ENCODE measurements at places on chromosomes 3 and 15. TPM values are rescaled to one million over a fixed set of nuclear protein-coding genes. Genes with fewer than 3 reads are reported as not detected.

Gene PLA1A
- not detected for polyA plus RNA-seq

Gene CDHR4
- not detected for polyA plus RNA-seq

DNA sequence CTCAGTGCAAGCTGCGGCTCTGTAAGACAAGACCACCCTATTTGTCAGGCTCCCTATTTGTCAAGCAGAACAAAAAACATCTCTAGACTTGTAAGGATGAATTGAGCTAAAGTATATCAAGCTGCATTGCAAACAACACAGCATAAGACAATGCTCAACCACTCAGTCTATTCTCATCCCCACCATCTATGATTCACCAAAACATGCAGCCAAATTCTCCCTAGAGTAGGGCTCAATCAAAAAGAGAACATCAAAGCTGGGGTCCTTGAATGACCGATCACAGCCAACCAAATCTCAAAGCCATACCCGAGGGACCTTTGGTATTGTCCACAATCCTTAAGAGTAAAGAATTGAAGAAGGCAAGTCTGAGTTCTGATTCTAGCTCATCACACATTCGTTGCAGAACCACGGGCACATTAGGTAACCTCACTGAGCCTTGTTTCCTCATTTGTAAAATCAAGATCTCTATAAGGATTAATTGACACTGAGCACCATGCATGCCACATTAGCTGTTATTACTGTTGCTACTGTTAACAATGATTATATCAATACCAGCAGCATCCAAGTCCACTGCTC, 31.2 kb downstream of the RFTN1 start:
- DNase-seq: no peak

DNA sequence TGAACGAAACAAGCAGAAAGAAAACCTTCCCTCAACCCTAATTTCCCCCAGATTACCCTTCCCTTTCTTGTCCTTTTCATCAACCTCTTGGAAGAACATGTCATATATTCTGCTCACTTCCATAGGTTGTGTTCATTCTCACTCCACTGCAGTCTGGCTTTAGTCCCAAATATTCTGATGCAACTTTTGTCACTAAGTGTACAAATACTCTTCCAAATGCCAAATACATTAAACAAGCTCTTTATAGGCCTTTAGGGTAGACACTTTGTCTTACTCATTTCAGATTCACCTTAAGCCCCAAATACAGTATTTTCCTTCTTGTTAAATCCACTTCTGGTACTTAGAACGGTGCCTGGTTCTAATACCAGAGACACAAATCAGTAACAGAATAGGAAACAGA, 406.5 kb upstream of the CDIN1 start:
- DNase-seq: no peak

GRCh38 chr3:113791381-113791780, 44.5 kb downstream of the ATP6V1A start:
- DNase-seq: no peak

GRCh38 chr3:161946443-161946960, 449.9 kb downstream of the OTOL1 start:
- DNase-seq: no peak

Measured in fibroblast of lung (primary cell).